ENCODE measurements at places on chromosomes 3 and 15.

GRCh38 chr15:56207092-56207491, 36.6 kb downstream of the RFX7 start:
- DNase-seq, result no peak

- no peak for DNase-seq
These were observed 49.7 kb upstream of the UTS2B start for GRCh38 chr3:191380001-191380400.

DNA sequence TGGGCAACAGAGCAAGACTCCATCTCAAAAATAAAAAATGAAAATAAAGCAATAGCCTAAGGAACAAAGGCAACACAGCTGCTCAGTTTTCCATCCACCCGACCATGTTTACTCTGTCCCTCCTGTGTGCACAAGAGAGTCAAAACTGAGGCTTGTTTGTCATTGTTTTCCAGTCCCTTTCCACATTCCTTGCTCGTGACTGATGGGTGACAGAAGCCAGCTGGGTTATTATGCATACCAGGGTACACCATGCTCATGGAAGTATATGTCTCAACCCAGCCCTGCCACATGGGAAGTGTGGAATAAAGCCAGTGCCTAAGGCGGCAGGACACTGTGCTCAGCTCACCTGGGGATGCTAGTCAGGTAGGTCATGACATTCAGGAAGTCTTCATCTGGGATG, 49.5 kb downstream of the MCF2L2 start:
- no peak for DNase-seq

GRCh38 chr3:40923651-40924050, 275.7 kb upstream of the CTNNB1 start:
- DNase-seq, result no peak

GRCh38 chr3:99601515-99601914, 36.9 kb upstream of the COL8A1 start:
- DNase-seq, result no peak

DNA sequence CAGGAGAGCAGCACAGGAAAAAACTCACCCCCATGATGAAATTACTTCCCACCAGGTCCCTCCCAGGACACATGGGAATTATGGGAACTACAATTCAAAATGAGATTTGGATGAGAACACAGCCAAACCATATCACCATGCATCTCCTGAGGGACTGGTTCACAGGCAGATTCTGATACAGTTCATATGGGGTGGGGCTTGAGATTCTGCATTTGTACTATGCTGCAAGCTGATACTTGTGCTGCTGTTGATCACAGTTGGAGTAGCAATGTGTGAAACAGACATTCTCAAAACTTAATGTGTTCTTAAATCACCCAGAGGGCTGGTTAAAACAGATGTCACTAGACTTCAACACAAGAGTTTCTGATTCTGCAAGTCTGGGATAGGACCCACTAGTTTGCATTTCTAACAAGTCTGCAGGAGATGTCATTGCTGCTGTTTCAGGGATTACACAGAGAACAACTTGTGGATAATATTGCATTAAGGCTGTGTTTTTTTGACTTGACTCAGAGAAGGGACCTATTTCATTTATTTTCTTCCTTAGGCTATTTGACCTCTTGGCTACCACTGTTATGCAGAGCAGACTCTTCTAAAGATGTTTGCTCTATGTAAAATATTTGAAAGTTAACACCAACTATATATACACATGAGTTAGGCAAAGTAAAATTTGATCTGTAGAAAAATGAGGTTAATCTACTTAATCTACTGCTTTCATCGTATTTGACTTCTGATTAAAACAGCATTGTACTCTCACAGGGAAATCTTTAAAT, 194.2 kb upstream of the CNTN3 start:
- DNase-seq, result no peak

- no peak for DNase-seq
These were observed 1.2 kb upstream of the USF3 start for GRCh38 chr3:113697500-113698090.

- DNase-seq, result no peak
These were observed 1570.1 kb downstream of the SI start for GRCh38 chr3:163508206-163508605.

- DNase-seq, result no peak
These were observed 116.9 kb downstream of the BDH1 start for GRCh38 chr3:197438906-197439305.

GRCh38 chr3:127728417-127729015, 55.8 kb downstream of the ABTB1 start:
- no peak for DNase-seq

- DNase-seq, result no peak
These were observed 71.8 kb downstream of the RBPMS2 start for GRCh38 chr15:64703632-64703959.

- no peak for DNase-seq
These were observed 192.2 kb upstream of the THRB start for GRCh38 chr3:24686808-24687207.

- DNase-seq, result peak; percentile 17
These were observed 87.5 kb downstream of the TBL1XR1 start for GRCh38 chr3:177109688-177110330.

- DNase-seq, result no peak
These were observed 1121.2 kb downstream of the SI start for GRCh38 chr3:163957072-163957471.

GRCh38 chr3:150434234-150434633, 26.1 kb downstream of the TSC22D2 start:
- peak; percentile 16 for DNase-seq

DNA sequence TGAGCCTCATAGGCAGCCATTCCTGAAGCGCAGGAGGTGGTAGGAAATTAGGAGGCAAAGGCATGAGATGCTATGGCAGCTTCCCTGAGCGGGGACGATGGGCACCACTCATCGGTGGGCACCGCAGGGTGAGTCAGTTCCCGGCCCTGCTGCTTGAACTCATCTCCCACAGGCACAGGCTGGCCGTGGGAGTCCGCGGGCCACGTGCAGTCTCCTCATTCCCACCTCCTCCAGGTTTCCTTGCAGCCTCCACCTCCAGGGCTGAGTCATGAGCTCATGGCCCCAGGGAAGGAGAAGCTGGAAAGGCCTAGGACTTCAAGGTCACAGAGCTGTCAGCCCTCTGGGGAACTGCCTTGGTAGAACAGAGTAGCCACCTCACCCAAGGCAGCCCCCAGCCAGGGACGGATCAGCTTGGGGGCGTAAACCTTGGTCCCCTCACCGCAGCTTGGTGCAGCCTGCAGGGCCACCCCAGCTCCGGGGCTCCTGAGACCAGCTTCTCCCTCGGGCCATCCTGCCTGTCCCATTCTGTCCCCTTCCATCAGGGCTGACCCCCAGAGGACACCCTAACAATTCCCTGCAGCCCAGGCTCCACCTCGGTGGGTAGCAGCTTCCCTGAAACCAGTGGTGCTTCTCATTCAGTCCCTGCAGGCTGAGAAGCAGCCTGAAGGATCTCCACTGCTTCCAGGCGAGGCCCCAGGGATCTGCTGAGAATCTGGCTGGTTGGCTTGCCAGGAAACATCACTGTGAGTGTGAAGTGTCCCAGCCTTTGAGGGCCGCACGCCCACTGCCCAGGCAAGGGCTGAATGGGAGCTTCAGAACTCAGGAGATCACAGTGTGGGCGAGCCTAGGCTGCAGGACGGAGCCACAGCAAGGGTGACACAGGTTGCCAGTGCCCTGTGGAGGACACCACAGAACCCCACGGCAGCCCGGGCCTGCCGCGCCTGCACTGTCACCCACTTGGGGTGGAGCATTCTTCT, 150.7 kb upstream of the MEF2A start:
- no peak for DNase-seq

- DNase-seq, result no peak
These were observed 165.6 kb downstream of the LRRK1 start for GRCh38 chr15:101084801-101085200.

GRCh38 chr15:65595960-65596359, 15.0 kb downstream of the INTS14 start:
- no peak for DNase-seq

DNA sequence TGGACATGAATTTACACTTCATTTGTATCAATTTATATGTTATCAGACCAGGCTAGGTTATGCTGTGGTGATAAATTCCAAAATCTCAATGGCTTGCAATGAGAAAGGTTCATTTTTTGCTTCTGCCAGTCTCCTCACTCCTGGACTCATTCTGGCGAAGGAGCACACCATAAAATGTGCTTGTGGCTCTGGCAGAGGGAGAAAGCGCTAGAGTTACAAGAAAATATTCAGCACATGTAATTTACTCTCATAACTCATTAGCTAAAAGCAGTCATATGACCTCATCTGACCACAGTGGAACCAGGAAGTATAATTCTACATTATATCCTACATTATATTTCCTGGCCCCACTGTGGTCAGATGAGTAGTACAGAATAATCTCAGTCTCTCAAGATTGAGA, 193.8 kb downstream of the BCHE start:
- DNase-seq, result no peak

GRCh38 chr3:66567077-66567476, 66.3 kb upstream of the LRIG1 start:
- no peak for DNase-seq

- no peak for DNase-seq
These were observed 180.0 kb upstream of the EIF1B start for GRCh38 chr3:40129510-40129909.

GRCh38 chr3:149532489-149533180, 58.1 kb downstream of the TM4SF4 start:
- DNase-seq, result no peak

- DNase-seq, result no peak
These were observed 23.1 kb downstream of the PPARG start for GRCh38 chr3:12312010-12312409.

DNA sequence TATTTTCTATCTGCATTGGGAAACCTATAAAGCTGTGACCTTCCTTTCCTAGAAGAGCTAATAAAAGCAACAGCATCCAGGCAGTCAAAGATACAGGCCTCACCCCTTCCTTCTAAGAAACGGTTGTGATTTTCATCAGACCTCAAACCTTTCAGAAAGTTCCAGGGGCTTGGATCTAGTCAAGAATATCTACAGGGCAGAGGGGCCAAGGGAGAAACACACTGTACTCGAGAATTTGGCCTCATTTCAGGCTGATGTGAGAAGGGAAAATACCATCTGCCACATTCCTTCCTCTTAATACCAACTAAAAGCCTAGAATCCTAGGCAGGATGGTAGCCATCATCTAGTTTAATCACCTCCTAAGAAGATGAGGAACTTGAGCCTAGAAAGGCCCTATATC, 24.5 kb upstream of the BCL6 start:
- DNase-seq, result peak; percentile 34

- no peak for DNase-seq
These were observed 200.1 kb downstream of the OPA1 start for GRCh38 chr3:193793123-193793522.

DNA sequence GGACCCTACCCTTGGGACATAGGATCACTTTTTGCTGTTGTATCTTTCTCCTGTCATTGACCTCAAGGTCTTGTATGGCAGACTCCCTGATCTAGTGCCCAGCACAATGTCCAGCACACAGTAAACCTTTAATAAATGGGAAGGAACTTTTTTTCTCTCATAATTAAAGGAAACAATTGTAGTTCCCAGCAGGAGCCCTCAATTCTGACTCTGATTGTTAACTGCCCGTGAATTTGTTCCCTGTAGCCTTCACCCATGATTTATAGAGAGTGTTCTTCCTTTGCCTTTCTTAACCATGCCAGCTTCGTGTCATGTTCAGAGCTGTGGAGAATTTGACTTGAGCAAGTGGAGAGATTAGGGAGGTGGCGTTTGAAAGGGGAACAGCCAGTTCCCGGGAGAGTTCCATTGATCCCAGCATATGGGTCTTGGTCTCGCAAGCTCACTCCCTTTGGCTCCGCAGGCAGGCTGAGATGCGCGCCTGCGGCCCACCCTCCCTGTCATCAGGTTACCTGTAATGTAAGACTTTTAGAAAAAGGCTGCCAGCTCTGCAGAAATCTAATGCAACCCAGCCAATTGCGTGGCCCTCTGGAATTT, 182.6 kb downstream of the TP63 start:
- DNase-seq, result no peak

DNA sequence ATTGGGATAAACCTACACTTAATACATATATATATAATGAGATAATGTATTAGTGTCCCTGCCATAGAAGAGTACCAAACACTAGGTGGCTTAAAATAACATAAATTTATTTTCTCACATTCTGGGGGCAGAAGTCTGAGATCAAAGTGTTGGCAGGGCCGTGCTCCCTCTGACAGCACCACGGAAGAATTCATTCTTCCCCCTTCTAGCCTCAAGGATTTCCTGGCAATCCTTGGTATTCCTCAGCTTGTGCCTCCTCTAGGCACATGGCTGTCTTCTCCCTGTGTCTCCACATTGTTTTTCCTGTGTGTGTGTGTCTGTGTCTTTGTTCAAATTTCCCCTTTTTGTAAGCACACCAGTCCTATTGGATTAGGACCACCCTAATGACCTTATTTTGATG, 115.2 kb upstream of the AGBL1 start:
- DNase-seq, result no peak

DNA sequence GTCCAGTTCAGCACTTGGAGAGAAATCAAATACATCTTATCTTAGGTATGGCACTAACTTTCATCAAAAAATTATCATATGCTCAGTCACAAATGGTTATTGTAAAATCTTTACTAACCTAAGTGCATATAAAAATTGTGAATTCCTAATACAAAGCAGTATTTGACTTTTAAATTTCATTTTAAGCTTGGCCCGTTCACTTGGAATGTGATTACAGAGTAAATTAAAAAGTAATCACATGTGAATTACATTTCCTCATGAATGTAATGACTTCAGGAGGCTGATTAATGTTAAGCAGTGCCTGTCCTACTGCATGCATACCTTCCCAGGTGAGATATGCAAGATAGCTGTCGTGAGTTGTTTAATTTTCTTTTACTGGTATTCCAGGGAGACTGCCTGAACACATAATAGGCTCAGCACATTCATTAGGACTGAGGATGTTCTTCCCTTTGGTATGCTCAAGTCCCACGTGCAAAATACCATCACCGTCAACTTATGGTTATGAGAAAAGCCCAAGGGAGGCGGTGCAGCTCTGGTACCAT, 1053.0 kb downstream of the FHIT start:
- DNase-seq, result no peak

DNA sequence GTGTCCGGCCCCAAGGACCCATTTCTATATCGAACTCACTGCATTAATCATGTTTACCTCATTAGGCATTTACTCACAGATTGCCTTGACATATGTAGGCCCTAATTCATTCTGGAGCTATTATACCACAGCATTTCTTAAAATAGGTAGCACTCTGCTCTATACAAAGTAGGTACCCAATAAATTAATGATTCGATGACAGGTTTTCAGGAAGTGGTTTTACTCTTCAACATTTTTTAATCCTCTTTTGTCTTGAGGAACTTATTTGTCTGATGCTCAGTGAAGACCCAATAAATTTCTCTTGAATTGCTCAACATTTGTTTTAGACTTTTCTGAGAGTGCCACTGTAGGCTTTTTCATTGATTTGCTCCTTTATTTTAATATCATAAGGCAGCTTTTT, 12.1 kb downstream of the TGFBR2 start:
- no peak for DNase-seq

GRCh38 chr3:12724794-12725193, 34.3 kb downstream of the TMEM40 start:
- DNase-seq, result no peak

DNA sequence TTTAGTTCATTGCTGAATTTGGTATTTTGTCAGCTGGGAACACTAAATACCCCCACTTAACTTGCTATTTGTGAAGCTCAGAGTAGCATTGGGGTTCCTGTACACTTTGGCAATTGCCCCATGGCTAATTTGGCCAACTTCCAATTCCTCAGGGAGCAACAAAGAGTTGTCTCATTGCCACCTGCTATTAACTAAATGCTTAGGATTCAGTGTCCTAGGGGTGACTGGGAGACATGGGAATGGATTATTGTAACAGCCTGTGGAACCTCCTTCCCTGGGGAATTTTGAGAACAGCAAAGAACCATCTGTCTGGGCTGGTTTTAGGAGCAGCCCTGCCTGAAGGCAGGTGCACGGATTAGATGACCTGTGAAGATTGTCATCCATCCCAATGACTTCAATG, 437.4 kb upstream of the TPRG1 start:
- DNase-seq, result no peak
